ENCODE measurements at places on chromosomes 3 and 15.

GRCh38 chr3:54192026-54192425 is 69.7 kb downstream of the CACNA2D3 start:
- no peak for DNase-seq

- peak; percentile 3 for DNase-seq
Observed at GRCh38 chr3:31610700-31611275, 78.1 kb downstream of the STT3B start.

- no peak for DNase-seq
Observed at GRCh38 chr15:62647202-62647842, 395.2 kb upstream of the TPM1 start.

- no peak for DNase-seq
Observed at GRCh38 chr3:11117591-11117990, 36.7 kb upstream of the HRH1 start.

GRCh38 chr3:117681619-117682018 is 972.0 kb downstream of the TUSC7 start:
- no peak for DNase-seq

DNA sequence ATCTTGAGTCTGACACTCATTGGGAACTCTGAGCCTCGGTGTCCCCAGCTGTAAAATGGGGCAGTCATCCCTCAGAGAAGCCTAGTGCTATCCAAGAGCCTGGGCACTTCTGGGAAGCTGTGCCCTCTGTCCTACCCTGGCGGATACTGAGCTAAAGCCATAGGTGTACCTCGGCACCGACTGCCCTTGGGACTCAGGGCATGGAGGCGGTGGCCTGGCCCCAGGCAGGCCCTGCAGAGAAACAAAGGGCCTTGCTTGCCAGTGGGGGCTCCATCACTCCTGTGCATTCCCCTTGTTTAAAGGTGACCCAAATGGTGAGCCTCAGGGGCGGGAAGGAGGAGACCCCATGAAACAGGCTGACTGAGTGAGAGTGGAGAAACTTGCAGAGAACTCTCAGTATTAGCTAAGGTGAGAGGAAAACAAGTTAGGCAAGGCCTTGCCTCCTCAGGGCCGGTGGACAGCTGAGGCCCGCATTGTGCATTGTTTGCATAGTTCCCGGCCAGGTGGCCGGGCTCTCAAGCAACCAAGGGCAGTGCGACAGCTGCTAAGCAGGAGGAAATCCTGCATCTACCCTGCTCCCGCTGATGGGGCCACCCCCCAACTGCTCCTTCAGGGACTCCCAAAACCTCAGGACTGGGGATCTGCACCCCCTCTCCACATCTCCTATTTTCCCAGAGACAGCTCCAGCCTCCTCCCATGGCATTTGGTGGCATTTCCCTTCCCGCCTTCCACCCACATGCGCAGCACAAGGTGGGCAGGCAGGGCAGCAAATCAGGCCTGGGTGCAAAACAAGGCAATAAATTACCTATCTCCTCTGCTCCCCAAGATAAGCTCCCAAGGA is 4.3 kb downstream of the PFKFB4 start:
- peak; percentile 81 for DNase-seq

DNA sequence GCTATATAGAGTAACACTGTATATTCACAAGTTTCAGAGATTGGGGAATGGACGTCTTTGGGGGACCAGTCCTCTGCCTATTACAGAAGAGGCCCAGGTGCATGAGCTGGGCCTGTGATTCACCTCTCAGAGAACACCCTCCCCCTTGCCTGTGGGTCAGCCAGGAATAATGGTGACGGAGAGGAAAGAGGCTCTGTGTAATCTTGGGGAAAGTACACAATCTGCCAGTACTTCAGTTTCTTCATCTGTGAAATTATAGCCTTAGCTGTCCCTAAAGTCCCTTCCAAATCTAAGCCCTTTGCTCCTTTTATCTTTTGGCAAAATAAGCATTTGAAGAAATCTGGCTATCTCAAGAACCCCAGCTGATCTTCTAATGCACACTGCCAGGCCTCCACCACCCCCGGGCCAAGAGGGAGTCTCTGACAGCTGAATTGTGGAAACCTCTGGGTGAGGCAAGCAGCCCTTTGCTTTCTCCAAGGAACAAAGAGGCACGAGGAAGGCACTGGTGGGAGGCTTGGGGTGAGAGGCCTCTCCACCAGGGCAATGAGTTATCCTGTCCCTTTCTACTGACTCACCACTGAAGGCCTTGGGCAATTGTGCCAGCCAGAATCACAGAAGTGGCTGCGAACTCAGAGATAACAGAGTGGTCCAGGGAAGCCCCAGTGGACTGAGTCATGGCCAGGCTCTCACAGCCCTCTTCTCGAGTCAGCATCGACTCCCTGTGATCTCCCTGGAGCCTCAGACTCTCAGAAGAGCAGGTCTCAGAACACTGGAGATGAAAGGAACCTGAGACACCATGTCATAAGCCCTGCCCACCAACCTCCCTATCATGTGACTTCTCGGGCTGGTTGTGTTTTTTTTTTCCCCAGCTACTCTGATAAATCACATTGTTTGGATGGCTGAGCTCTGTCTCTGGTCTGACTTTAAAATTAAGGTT is 31.8 kb downstream of the CCNL1 start:
- DNase-seq: no peak

DNA sequence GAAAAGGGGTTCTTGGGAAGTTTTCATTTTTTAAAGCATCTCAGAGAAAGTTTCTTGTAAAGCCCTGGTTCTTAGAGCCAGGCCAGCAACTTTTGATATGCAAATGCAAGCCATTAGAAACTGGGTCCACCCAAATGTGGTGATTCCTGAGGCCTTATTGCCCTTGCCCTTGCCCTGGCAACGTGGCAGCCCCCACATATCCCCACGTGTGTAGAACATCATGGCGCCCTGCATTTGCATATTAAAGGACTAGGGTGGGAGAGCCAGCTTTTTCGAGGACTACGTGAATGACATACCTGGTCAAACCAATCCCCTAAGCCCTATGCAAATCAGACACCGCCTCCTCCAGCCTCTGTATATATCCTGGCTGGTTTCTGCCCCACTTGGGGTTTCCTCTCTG is 314.9 kb upstream of the NECTIN3 start:
- no peak for DNase-seq

- DNase-seq: no peak
Observed at GRCh38 chr3:119550192-119550910, 9.1 kb downstream of the CD80 start.

GRCh38 chr3:158352551-158352950 is 218.4 kb upstream of the MLF1 start:
- no peak for DNase-seq

- no peak for DNase-seq
Observed at GRCh38 chr3:30437171-30437601, 169.2 kb upstream of the TGFBR2 start.

DNA sequence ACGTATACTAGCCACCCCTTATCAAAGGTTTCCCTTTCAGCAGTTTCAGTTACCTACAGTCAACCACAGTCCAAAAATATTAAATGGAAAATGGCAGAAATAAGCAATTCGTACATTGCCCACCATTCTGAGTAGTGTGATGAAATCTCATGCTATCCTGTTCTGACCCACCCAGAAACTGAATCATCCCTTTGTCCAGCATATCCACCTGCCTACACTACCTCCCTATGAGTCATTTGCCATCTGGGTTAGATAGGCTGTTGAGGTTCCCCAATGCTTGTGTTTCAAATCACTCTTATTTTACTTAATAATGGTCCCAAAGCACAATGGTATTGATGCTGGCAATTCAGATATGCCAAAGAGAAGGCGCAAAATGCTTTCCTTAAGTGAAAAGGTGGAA is 15.3 kb upstream of the PHC3 start:
- DNase-seq: no peak

GRCh38 chr15:90890839-90891238 is 6.5 kb downstream of the FES start:
- no peak for DNase-seq

DNA sequence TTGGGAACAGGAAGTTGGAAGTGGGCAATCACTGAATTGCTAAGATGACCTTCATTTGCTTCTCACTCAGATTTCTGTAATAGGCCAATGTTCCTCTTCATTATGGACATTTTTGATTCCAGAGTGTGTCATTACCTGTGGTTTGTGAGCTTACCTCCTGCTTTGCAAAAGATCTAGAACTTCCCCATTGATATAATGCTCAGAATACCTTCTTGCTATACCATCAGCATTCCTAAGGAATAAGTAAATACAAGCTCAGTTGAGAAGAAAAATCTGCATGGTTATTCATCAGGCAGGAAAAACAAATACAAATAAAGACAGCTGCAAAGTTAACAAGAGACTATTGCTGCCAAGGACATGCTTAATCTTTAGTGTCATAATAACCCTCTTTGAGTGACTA is 5.6 kb upstream of the RPL14 start:
- DNase-seq: no peak

DNA sequence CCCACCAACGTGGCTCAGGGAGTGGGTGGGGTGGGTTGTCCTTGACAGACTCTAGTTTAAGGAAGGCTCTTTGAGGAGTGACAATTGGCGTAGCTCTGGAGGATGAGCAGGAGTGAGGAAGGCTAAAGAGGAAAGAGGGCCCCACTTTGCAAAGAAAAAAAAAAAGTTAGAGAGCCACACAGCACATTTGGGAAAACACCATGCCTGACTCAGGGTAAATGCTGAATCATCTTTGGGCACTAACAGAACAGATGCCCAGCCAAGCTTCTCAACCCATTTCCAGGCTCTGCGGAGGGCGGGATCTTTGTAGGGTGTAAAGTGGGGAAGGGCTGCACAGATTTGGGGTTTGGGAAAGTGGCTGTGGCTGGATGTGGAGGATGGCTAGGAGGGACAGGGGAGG is 179.1 kb upstream of the RGMA start:
- DNase-seq: no peak

- DNase-seq: no peak
Observed at GRCh38 chr3:42556089-42556632, 25.6 kb downstream of the SEC22C start.

DNA sequence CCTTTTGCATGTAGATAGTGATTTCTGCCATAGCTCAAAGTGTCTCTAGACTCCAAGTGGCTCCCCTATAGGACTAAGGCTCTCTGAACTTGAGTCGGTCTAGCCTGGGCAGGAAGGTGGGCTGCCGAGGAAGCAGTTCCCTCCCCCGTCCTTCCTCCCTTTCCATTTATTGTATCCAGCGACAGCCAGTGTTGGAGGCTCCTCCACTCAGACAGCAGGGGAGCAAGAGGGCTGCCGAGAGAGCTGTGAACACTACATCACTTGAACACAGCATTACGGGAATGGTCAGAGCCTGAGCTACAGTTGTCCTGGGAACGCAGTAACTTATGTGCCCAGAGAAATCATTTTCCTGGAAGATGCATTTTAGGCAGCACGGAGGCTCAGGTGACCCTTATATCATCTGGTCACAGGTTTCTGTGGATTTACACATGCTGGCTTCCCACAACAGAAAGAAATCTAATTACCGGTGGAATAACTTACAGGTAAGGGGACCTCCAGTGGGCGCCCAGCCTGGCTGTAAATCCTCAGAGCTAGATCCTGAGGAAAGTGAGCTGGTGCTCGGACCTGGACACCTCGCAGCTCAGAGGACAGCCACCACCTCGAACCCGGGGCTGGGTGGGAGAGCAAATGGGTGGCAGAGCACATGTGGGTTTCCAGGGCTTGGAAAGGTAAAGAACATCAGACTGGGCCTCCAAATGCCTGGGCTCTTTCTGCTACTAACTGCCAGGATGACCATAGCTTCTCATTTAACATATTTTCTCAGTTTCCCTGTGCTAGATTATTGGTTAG is 197.1 kb downstream of the UACA start:
- no peak for DNase-seq

DNA sequence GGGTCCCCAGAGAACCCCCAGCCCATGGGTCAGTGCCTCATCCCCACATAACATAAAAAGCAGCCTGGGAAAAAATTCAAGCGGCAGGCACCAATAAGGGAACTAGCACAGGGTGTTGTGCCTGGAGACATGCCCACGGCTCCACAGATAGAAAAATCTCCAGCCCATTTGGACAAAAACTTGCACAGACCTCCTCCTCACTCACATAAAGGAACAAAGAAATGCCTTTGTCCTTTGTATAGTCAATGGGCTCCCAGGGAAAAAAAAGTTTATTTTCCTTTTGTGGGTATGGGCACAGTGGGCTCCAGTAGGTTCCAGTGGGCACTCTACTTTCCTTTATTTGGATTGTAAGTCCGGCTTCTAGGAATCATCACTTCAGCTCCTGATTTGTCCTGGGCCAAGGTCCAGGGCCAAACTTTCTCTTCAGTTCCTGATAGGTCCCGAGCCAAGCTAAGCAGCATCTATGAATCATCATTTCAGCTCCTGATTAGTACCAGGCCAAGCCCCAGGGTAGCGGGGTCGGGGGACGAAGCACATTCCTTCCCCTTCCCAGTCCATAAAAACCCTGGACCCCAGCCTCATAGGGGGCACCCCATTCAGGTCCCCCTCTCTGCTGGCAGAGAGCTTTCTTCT is 1.6 kb upstream of the DNAH12 start:
- no peak for DNase-seq

DNA sequence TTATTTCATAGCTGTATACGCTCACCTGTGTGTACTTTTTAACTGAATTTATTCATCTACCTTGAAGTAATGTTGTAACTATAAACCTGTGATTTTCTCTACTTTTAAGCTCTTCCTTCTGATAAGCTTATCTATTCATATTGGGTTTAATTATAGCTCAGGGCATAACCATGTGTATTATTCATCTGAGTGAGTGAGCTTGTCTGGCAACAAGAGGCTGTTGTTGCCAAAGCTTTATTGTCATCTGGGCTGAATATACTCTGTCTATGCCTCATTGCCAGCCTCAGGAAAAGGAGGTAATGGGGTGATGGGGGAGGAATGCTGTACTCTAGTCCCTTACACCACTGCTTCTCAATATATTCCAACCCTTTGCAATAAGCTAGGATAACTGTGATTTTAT is 292.4 kb downstream of the UBE2E2 start:
- no peak for DNase-seq

DNA sequence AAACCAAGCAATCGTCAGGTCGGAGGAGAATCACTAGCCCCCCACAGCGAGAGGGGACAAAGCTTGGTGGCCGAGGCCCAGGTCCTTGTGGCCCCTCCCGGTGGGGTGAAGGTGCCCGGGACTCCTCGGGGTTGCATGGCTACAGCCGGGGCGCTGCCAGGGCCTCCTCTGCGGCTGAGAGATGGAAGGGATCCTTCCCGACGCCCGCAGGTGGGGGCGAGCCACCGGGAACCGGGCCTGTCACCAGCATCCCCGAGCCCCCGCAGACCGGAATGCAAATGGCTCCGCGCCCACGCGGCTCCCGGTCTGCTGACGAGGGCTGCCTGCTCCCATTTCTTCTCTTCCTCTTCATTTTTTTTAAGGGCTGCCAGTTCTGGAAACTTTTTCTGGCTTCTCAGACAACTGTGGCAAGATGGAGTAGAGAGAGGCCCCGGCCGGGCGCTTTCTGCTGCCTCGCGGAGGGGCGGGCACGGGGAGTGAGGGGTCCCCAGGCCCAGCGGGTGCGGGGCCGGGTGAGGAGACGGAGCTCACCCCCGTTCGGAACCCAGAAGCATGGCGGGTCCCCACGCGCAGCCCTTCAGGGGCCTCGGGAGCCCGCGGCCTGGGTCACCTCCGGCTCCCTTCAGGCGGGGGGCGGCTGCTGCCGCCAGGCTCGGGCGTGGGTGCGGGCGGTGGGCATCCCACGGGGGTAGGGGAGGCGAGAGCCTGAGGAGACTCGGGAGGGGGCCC is 27.5 kb downstream of the MELTF start:
- DNase-seq: no peak
